Amygdala (tissue), 56 donors: ENCODE measurements at places on chromosomes 4 and X.
A peak's percentile ranks its signal among the peaks of the same experiment; 100 is the strongest.

- DNase-seq, result no peak
These were observed 315.4 kb upstream of the TECRL start for GRCh38 chr4:64724689-64725088.

DNA sequence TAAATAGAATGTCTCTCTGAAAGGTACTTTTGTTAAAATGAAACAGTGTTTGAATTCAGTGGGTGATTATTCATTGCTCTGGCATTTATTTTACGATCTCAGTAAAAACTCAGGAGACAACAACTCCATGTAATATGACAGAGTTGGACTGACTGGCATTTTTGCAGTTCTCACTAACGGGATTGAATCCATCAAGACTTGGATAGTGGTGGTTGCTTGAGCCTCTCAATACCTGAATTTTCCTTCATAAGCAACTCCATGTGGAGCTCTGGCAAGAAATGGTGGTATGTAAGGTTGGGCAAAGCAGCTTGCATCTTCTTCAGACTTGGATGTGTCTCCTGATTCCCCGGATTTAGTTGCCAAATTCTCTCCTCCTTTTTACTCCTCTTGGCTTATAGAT is 72.7 kb downstream of the FRMPD4 start:
- DNase-seq, result no peak

DNA sequence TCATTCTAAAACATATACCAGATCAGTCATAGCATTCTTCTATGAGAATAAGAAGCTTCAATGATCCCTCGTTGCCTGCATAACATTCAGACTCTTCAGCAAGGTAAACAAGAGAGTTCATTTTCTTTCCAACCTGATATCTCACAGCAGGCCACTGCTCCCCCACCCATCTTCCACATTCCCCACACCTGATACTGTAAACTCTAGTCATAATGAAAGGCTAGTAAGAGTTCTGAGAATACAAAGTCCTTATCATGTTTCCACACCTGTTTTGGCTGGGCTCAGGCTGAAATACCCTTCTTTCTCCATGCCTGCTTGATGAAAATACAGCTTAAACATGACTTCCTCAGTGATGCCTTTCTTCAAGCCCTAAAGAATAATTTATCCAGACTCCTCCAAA is 2.3 kb upstream of the AASDH start:
- DNase-seq, result no peak

GRCh38 chr4:113997206-113997605 is 17.8 kb upstream of the ARSJ start:
- no peak for DNase-seq

GRCh38 chr4:114597410-114598115 is 1.0 kb upstream of the UGT8 start:
- no peak for DNase-seq

- DNase-seq, result no peak
These were observed 21.6 kb downstream of the TSPAN6 start for GRCh38 chrX:100615005-100615404.

DNA sequence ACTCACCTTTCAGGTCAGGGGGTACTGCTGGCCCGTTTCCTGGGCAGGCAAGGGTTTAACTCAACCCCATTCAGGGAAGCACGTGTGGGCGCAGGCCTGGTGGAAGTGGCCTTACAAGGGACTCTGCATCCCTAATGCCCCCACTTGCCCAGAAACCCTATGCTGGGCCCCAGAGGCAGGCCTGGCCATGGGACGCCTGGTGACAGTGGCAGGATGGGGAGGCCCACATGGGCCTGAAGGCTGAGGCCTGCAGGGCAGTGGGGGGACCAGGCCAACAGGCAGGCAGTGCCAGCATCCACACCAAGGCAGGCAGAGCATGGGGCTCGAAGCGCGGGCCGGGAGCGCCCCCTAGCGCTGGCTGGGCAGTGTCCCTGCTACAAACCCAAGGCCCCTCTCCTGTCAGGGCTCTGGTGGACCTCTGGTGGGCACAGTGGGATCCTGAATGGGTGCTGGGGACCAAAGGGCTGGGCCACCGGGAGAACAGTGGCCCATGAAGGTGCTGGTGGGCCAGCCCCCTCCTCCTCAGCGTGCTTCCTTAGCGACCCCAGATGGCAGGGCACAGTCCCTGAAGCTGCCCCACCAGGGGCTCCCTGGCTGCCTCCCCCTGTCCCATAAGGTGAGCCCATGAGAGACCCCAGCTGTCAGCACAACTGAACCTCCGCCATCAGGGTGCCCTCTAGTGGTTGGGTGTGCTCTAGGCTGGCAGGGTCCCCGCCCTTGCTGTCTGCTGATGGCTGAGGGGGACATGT is 16.8 kb downstream of the FGFR3 start:
- peak; percentile 61 for DNase-seq

- DNase-seq, result no peak
These were observed 737.6 kb downstream of the TRIML1 start for GRCh38 chr4:188876881-188877280.

DNA sequence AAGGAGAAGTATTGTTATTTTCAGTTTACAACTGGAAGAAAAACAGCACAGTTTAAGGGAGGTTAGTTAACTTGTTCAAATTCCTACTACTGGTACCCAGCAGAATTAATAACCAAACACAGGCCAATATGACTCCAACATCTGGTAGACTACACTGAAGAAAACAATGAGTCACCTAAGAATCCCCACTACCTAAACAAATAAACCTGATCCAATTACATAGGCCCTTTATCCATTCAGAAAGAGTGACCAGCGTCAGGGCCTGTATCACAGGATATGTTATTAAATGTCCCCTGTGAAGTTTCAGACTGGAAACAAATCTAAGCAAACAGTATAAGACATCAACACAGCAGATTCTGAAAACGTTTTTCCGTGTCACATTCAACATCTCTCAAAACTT is 492.5 kb upstream of the INTU start:
- DNase-seq, result no peak

- no peak for DNase-seq
These were observed 435.6 kb downstream of the TLL1 start for GRCh38 chr4:166308647-166309046.

- peak; percentile 18 for DNase-seq
These were observed 34.5 kb upstream of the HELT start for GRCh38 chr4:184983672-184984356.

DNA sequence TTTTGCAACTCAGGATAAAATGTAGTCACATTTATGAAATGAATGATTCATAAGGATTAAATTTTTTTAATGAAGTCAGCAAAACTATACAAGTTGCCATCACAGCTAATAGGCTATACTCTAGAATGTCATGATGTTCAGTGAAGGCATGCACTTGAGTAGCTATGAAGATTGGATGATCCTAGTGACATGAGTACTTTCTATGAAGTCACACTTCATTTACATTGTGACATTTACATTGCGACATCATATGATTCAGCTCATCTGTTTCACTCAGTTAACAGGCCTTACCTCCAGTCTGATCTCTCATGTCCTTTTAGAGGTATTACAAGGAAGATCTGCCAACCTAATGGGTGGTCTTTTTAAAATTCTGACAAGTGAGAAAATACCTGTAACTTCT is 82.7 kb upstream of the FGF13 start:
- no peak for DNase-seq

DNA sequence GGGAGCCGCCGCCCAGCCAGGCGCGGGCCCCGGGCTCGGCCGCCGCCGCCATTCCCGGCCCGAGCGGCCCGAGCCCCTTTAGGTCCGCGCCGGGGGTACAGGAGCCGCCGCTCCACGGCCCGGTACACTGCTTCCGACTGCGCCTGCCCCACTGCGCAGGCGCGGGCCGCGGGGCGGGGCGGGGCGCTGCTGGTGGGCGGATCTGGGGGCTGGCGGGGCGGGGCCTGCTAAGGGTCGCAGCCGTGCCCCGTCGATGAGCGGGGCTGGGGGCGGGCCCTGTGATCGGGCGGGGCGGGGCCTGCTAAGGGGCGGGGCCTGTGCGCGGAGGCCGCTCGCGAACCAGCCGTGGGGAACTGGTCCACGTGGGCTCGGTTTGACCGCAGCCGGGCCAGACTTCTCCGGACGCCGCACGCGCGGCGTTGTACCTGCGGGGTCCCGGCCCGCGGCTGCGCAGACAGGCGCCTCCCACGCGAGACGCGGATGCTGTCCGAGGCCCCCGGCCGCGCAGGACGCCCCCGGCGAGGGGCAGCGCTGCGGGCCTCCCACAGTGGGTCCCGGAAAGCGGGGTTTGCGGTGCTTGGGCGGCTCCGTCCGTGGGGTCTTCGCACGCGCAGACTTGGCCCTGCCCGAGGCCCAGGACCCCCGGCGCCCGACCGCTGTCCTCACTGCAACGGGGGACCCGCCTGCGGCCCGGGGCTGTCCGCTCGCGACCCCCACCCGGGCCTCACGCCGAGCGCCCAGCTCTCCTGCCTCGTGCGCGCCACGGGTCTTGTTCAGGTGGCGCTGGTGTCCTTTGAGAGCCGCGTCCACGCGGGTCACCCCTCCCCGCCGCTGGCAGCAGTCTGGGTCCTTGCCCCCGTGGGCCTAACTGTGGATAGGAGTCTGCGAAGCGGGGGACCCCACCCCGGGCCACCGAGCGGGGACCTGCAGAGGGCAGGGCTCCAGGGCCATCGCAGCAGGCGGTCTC is at the start of gene DGKQ:
Gene DGKQ, minus strand, starts transcription at position 139 of the 967 bp plus-strand sequence. Its CDS starts 87 bp downstream, at position 52.
- peak; percentile 63 for DNase-seq

GRCh38 chrX:3129256-3129655 is 88.0 kb downstream of the ARSF start:
- DNase-seq, result no peak

DNA sequence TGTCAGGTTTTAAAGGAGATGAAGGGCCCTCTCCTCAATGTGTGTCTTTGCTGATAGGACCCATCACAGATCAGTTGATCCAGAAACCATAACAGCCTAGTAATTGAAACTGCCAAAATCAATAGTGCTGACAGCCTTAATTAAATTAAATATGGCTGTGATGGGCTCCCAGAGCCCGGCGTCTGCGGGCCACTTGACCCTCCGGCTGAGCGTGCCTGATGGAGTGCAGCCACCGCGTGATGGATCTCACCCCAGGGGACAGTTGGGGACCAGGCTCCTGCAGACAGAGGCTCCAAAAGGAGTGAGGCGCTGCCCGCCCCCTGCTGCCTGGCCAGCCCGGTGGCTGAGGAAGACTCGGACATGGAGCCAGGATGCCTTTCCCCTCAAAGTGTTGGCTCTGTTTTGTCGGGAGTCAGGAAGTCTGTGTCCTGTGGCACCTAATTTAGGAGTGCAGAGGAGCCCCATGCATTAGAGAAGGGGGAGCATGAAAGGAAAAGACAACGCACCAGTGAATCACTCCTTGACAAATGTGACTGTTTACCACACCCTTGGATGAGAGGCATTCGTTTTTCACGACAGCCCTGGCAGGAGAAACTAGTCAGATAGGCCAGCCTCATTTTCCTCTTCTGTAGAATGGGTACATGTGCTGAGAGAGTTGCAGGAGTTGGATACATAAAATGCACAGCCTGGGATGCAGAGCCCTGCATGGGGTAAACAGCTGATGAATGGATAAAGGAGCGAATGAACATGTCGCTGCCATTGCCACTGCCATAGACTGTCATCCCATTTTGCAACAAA is 40.9 kb upstream of the MSX1 start:
- no peak for DNase-seq

- no peak for DNase-seq
These were observed 175.2 kb upstream of the CPEB2 start for GRCh38 chr4:14827111-14827510.

- no peak for DNase-seq
These were observed 4.0 kb upstream of the KANTR start for GRCh38 chrX:53089925-53090324.

- no peak for DNase-seq
These were observed 29.9 kb downstream of the C4orf51 start for GRCh38 chr4:145709843-145710242.

GRCh38 chr4:83581411-83582288 is 45.7 kb downstream of the GPAT3 start:
- no peak for DNase-seq

DNA sequence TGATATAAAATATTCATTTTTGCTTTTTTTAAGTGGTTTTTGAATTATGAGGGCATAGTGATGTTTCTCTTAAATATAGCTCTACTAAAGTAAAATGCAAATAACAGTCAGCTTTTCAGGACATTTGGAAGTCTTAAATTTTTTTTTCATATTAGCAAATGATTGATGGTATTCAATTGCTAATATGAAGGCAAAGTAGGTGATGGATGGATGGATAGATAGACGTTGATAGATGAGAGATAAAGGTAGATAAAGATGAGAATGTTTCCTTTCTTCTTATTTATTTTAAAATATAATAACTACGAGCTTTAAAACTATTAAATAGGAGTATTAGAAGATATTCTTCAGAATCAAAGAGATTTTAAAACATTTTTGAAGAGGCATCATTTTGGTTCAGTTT is 83.7 kb downstream of the FBXO8 start:
- no peak for DNase-seq

DNA sequence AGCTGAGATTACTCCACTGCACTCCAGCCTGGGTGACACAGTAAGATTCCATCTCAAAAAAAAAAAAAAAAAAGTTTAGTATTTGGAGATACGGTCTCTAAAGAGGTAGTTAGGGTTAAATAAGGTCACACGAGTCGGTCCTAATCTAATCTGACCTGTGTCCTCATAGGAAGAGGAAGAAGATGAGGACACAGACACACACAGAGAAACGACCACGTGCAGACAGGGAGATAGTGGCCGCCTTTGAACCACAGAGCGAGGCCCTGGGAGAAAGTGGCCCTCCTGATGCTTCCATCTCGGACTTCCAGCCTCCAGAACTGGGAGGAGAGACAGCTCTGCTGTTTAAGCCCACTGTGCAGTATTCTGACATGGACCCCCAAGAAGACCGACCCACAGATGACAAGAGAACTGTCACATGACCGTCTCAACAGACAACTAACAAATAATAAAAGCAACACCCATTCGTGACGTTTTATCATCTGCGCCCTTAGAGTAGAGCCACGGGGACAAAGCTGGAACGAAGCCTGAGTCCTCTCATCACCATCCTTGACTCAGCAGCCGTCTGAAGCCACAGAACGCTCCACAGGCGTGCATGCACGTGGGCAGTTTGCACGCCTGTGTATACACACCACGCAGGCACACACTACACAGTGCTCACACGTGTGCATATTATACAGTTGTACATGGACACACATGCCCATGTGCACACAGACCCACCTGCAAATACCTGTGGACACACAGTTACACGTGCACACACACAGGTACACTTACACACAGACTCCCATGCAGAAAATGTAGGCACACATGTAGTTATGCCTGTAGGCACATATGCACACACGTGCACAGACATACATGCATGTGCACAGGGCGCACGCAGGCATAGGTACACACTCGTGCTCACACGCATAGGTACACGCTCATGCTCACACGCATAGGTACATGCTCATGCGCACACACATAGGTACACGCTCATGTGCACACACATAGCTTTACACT is 51.7 kb downstream of the FAM53A start:
- no peak for DNase-seq
